Left colon (tissue), 2 donors: ENCODE measurements at places on chromosomes 7 and 10. TPM values are rescaled to one million over a fixed set of nuclear protein-coding genes. Genes with fewer than 3 reads are reported as not detected.

GRCh38 chr7:1990001-1990670 is 242.6 kb downstream of the MAD1L1 start:
- no peak for DNase-seq

The EGR2 gene
- 1.2 TPM for total RNA-seq

The TLX1 gene
- total RNA-seq, result 0.12 TPM

The FZD8 gene
- 13.9 TPM for total RNA-seq

DNA sequence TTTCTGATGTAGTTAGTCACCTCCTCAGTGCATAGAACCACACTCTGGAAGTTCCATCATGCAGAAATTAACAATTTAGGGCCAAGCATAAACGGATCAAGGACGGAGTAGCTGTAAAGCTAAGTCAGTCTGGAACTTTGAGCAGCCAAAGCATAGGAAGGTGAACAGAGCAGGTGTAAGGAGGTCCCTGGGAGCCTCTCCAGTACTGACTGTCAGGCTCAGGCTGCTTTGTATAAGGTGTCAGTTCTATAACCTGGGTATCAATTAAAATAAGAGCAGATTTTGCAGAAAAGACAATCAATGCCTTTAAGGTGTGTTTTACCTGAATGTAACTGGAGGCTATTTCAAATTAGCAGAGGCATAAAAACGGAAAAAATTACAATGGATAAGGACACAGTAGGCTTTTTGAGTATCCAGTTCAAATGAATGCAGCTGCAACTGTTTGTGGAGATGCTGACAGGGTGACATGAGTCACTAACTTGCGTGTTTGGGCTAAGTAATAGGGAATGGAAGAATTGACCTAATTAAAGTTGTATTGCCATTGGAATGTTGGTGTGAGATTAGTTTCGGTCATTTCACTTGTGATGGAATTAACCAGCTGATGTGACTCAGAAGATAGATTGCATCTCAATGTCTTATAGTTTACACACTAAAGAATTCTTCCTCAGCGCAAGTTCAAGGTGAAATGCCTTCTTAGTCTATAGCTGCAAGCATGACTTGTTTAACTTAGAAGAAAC is 417.9 kb upstream of the CNTNAP2 start:
- DNase-seq, result no peak

GRCh38 chr7:47570649-47571050 is 11.3 kb downstream of the TNS3 start:
- no peak for DNase-seq
